ENCODE measurements at places on chromosomes 6 and 20.
A peak's percentile ranks its signal among the peaks of the same experiment; 100 is the strongest.

- no peak for DNase-seq
Observed at GRCh38 chr20:51416532-51417249, 125.8 kb downstream of the NFATC2 start.

DNA sequence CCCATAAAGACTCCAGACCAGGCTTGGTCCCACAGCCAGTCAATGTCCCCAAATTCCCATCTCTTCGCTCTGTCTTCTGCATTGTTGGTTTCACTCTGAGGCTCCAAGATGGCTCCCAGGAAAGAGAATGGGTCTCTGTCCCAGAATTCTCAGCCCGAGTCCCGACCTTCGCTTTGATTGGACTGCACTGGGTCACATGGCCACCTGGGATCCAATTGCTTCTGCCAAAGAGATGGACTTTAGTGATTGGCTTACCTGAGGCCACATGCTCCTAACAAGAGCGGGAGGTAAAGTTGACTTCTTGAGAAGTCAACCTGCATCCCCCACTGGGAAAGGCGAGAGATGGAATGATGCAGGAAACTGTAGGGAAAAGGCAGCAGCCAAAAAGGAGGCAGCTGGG lies 104.7 kb upstream of the PMEPA1 start:
- no peak for DNase-seq

DNA sequence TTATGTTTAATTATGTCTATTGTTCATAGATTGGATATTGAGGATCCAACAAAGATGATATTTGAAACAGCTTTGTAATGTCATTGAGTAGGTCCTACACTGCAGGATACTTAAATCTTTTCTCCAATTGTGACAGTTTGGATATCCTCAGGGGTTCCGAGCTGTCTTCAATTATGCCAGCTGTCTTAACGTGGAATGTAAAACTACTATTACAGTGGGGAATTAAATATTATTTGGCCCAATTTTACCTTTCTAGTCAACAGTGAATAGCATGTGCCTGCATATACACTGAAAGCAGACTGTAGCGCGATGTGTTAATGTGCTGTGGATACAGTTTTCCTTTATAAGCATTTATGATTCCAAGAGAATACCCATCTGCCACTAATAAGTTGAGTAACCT lies 156.9 kb downstream of the GRIK2 start:
- no peak for DNase-seq

- no peak for DNase-seq
Observed at GRCh38 chr20:63484236-63484635, 11.8 kb upstream of the KCNQ2 start.

GRCh38 chr6:163504984-163505640 lies 90.6 kb downstream of the QKI start:
- no peak for DNase-seq

DNA sequence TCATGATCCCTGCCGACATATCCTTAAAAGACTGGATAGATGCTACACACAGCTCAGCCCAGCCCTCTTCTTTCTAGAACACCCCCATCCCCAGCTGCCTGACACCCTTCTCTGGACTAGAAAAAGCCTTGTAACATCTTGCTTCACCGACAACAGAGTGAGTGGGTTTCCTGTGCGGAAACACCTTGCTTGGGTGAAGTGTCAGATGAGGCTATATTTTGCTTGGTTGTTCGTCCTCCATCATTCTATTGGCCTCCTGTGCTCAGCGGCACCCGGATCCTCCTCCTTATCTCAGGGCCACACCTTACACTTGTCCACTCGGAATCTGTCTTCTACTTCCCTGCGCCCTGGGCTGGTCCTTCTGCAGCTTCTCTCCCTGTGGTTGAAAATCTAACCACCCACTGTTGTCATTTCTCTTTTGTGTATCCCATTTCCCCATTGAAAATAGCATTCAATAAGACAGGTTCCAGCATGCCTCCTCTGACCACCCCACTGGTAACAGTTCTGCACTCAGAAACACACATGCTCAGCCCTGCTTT lies 101.3 kb upstream of the MLN start:
- DNase-seq: peak; percentile 18

GRCh38 chr20:50398821-50399554 lies 111.2 kb upstream of the PTPN1 start:
- DNase-seq: no peak

GRCh38 chr20:9166153-9166780 lies 97.4 kb downstream of the PLCB4 start:
- peak; percentile 9 for DNase-seq

DNA sequence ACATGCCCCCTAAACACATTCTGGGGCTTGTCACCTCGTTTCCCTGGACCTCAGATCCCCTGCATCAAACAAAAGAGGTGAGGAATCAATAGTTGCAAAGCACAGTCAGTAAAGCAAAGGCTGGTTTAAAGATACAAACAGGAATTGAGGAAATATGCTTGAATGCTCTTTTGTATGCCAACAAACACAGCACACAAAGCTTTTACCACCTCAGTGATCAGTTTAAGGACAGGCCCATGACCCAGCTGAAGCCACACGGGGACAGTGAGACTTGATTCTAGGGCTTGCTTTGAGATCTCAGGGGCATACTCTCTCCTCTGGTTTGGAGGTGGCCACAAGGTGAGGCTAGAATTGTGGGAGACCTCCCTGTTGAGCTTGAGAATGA lies 182.9 kb upstream of the CST7 start:
- no peak for DNase-seq

GRCh38 chr6:127352524-127352923 lies 9.1 kb upstream of the ECHDC1 start:
- DNase-seq: no peak

- no peak for DNase-seq
Observed at GRCh38 chr6:96246563-96246962, 230.8 kb downstream of the FUT9 start.

DNA sequence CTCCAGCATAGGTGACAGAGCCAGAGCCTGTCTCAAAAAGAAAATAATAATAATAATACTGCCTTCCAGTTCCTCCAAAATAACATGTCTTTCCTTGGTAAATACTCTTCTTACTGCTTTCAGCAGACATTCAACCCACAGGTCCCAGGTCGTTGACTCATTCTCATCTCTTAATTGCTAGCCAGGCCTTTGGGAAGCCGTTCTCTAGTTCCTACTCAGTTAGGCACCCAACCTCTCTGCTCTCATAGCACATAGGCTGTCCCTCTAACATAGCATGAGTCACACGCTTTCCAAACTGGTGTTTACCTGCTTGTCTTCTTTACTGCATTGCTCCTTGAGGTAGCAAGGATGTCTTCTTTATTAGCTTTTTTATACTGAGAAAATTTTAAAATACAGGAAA lies 98.8 kb downstream of the LAMA2 start:
- peak; percentile 45 for DNase-seq

DNA sequence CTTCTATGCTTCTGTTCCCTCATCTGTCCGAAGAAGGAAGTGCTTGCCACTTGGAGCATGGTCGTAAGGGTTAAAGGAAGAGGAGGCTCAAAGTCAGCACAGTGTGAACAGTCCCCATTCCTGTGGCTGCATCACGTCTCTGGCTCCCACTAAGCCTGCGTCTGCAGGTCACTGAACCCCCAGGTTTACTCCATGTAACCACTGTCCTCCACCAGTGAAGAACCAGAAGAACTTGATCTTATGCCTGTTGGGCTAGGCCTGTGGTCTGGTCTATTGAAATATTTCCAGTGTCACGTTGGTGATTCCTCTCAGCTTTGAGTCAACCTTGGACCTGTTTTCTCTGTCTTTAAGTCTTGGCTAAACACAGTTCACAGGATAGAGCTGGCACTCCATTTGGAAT lies 45.9 kb upstream of the SCP2D1 start:
- no peak for DNase-seq

DNA sequence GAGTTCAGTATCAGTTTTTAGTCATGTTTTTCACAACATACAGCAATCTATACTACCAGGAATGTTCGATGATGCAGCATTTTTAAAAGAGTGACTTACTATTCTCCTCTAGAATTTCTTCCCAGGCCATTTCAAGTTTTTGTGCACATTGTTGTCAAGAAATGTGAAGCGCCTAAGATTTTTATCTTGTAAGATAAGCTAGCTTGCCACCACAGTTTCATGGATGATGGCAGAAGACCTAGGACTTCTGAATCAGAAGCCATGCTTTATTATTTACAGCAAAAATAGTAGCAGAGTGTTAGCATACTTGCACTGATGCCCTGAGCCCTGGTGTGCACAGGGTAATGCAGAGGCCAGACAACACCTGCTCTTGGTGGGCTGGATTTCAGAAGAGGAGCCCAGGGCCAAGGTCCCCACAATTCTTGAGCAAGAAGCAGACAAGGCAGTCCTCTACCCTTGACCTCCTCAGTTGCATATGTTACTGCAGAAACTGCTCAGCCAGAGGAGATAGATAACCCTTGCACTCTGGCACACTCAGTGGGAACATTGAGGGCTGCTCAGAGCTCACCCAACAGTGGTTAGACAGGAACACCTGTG lies 99.2 kb downstream of the QKI start:
- DNase-seq: no peak

GRCh38 chr20:62760856-62761758 lies 35.2 kb upstream of the MRGBP start:
- no peak for DNase-seq

DNA sequence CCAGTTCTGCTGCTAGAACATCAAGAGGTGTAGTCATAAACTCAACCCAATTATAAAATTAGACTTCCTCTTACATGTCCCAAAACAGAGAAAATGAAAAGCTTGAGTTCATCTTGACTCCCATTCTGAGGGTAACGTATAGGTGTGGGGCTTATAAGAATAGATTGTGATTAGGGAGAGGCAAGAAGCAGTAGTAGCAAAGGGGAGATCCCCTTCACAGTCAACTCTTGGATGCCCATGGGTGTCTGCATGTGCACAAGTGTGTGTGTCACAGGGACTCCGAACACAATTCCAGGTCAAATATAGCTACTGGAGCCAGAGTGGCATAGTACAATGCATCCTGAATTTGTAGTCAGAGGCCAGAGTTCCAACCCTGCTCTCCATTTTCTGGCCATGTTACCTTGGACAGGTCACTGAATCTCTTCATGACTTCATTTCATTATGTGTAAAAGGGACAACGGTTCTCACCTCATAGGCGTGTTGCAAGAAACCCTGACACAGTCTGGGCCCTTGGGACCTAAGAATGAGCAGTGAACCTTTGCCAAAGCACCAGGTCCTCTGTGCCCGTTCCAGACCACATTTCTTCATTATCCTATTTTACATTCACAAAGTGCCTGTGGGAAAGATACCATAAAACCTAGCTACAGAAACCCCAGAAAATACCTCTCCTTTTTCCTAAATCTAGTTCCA lies 11.8 kb downstream of the GSTA4 start:
- DNase-seq: no peak

GRCh38 chr6:7161253-7161623 lies 53.5 kb downstream of the RREB1 start:
- DNase-seq: no peak

- no peak for DNase-seq
Observed at GRCh38 chr6:45563844-45564243, 186.1 kb upstream of the SUPT3H start.

DNA sequence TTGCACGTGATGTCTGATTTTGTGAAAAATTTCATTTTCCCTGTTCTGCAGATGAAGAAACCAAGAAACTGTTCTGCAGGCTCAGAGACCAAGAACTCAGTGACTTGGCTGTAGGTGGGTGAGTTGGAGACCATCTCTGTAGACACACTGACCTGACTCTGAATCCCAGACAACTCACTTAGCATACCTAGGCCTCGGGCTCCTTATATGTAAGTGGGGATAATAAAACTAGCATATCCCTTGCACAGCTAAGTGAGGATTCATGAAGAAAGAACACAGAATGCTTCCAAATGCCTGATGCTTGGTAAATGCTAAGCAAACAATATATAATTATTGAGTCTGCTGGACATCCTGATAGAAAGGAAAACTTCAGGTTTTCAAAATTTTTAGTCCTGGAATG lies 70.8 kb downstream of the B3GAT2 start:
- no peak for DNase-seq

- peak; percentile 97 for DNase-seq
Observed at GRCh38 chr6:422433-423054, 31.0 kb downstream of the IRF4 start.

GRCh38 chr6:31110825-31111582 lies 1.4 kb downstream of the C6orf15 start:
- no peak for DNase-seq

DNA sequence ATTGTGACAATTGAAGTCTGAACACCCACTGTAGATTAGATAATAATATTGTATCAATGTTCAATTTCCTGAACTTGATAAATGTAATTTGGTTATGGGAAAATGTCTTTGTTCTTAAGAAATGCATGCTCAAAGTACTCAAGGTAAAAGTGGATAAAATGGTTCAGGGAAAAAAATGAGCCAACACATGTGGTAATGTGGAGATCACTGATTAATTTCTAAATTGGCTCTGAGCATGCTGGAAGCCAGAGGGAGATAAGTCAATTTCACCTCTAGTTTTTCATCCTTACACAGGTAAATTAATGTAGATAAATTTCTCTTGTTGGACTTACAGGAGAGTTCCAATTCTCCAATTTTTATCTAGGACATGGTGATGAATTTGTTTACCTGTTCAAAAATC lies 8.0 kb upstream of the COMMD7 start:
- no peak for DNase-seq

GRCh38 chr6:132236744-132237143 lies 164.5 kb downstream of the MOXD1 start:
- DNase-seq: no peak

- DNase-seq: no peak
Observed at GRCh38 chr6:21751608-21752007, 158.1 kb downstream of the SOX4 start.

- peak; percentile 28 for DNase-seq
Observed at GRCh38 chr20:37902504-37903313, at the start of gene VSTM2L. Gene VSTM2L (plus strand): TSS chr20:37903127. CDS start chr20:37903351, 224 bp downstream.

- no peak for DNase-seq
Observed at GRCh38 chr6:2713473-2714110, 37.1 kb downstream of the MYLK4 start.

DNA sequence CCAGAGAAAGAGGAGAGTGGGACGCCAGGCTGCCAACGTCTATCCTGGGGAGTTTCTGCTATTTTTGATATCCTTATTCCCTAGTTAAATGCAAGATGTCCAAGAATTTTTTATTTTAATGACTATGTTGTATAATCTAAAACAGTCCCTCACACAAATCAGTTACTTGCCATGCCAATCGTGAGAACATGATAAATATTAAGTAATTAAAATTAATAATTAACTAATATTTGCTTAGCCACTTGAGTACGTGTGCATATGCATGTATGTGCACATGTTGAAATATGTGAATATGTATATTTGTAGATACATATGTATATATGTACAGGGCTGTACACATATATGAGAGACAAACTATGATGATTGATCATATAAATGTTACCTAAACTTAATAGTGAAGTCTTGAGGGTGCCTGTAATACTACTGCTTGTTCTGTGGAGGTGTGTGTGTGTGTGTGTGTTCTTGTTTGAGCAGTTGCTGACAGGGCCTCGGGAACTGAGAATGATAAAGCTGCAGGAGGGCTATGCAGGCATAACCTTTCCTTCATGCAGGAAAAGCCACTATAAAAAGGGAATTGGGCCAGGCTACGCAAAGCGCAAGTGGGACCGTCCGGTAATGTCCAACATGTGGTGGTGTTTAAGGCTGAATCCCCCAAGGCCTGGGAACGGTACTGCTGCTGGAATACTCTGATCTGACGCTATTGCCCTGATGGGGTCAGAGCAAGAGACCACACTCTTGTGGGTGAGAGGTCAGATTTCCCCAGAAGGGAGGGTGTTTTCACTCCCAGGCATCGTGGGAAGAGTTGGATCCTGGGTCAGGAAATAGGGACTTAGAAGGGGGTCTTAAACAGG lies 148.3 kb upstream of the TBX18 start:
- DNase-seq: no peak

All from bronchial epithelial cell (primary cell).